ENCODE measurements at places on chromosomes 16 and 17.
A peak's percentile ranks its signal among the peaks of the same experiment; 100 is the strongest.

DNA sequence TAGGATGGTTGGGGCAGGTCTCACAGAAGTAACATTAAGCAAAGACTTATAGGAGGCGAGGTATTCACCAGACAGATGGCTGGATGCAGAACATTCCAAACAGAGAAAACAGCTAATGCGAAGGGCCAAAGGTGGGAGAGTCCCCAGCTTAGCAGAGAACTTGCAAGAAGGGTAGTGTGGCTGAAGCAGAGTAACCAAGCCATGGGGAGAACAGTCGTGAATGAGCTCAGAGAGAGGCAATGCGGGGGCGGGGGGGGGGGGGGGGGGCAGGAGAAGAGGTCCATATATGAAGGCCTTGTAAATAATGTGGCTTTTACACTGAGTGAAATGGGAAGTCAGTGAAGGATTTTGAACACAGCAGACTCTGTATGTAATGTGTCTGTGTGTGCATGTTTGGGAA, 81.3 kb downstream of the SMG6 start:
- DNase-seq: no peak

DNA sequence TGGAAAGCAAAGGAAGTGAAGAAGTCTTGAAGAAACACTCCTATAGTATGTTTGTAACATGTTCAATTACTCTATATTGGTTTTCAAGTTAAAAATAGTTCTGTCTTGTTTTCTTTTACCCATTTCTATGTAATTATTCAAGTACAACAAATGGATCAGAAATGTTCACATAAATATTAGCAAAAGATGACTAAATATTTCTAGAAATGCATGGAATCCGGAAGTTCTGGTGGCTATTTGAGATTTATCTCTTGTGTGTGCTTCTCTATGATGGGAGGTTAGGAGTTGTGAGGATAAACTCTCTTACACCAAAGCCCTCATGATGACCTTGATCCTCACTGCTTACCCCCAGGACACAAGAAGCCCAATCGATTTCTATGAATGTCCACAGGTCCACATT, 237.5 kb downstream of the CDH8 start:
- DNase-seq: no peak

DNA sequence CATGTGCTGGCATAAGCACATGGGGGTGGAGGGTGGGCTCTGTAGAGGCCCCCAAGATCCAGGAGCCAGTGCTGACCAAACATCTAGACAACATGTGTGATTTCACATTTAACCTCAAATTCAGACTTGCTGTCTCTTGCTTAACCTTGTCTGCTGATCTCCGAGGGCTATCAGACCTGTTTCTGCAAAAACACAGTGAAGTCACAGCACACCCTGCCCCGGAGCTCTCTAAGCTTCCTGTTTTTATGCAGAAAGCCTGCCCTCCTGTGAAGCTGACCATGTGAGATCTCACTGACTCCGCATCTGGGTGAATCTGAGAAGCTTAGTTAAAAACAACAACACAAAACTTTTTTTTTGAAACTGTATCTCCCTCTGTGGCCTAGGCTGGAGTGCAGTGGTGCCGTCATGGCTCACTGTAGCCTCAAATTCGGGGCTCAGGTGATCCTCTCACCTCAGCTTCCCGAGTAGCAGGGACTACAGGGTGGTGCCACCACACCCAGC, 6.6 kb upstream of the DPEP2 start:
- no peak for DNase-seq

- no peak for DNase-seq
Observed at GRCh38 chr17:2708585-2709182, 2.9 kb downstream of the CLUH start.

- DNase-seq: no peak
Observed at GRCh38 chr16:85624646-85625045, 11.5 kb downstream of the GSE1 start.

DNA sequence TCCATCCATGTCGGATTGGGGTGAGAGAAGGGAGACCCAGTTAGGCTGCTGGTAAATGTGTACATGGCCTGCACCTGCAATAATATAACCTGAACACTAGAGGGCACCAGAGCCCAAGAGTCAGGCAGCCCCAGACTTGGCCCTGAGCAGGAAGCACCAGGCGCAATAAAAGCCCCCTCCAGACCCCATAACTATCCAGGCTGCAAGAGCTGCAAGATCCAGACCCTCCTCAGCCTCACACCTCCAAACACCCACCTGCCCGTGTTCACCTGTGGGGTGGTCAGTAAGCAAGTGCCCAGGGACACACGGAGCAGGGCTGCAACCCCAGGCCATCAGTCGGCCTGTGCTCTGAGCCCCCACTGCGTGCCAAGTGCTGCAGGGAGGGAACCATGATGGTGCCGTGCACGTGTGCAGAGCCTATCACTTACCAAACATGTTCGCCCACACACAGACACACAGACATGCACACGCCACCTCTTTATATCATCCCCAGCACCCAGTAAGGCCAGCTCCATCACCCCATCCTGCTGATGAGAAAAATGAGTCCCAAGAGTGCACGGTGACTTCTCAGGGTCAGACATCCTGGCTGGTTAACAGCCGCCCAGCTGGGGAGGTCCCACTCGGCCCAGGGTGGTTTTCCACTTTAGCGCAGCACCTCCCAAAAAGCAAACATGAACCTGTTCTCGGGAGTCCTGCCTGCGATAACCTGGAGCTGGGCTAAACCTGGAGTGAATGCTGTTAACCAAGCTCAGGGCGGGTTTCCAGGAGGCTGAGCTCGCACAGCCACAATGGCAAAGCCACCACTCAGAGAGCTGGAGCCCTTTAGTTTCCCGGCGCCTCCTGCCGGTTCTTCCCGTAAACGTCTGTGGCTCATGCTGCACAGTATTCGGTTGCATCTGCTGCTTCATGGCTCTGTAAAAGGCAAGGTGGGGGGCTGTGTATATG, 439.8 kb downstream of the SOX9 start:
- DNase-seq: peak; percentile 68

GRCh38 chr17:32882734-32883133, 5.8 kb upstream of the MYO1D start:
- DNase-seq: peak; percentile 45

- DNase-seq: no peak
Observed at GRCh38 chr16:20857281-20857680, 42.9 kb downstream of the DCUN1D3 start.

- DNase-seq: peak; percentile 51
Observed at GRCh38 chr17:29443041-29443739, 53.0 kb downstream of the TAOK1 start.

- DNase-seq: peak; percentile 36
Observed at GRCh38 chr16:57194512-57194911, 8.4 kb downstream of the RSPRY1 start.

DNA sequence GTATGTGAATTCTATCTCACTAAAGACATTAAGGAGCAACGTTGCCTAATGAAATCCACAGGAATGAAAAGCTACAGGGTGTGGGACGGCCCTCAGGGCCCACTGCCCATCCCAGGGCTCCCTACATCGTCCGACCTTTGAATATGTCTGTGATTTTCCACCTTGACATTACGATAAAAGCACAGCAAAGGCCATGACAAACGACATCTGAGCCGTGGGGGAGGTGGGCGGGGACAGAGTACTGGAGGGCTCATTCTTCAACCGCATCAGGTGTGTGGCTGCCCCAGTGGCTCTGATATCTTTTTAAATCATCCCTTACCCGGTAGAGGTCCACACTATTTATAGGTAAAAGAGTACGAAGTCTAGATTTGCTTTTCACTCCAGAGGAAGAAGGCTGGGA, 35.1 kb downstream of the LMF1 start:
- DNase-seq: no peak

GRCh38 chr17:40358323-40359038, 6.1 kb downstream of the GJD3 start:
- peak; percentile 91 for DNase-seq

DNA sequence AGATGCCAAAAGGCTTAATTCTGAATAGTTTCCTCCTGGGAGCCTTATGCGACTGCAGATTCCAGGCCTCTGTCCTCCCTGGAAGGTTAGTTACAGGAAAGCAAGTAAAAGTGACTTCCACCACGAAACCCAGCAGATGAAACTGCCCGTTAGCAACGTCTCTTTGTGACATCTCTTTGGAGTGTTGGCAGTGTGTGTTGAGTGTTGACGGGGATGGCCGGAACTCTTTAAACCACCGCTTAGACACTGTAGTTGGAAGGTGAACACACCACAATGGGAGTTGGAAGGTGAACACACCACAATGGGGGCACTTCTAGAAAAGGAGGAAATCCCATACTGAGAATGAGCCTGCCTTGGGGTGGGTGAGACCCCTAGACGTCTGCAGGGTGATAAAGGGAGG, 858 bp downstream of the SKAP1 start:
- no peak for DNase-seq

DNA sequence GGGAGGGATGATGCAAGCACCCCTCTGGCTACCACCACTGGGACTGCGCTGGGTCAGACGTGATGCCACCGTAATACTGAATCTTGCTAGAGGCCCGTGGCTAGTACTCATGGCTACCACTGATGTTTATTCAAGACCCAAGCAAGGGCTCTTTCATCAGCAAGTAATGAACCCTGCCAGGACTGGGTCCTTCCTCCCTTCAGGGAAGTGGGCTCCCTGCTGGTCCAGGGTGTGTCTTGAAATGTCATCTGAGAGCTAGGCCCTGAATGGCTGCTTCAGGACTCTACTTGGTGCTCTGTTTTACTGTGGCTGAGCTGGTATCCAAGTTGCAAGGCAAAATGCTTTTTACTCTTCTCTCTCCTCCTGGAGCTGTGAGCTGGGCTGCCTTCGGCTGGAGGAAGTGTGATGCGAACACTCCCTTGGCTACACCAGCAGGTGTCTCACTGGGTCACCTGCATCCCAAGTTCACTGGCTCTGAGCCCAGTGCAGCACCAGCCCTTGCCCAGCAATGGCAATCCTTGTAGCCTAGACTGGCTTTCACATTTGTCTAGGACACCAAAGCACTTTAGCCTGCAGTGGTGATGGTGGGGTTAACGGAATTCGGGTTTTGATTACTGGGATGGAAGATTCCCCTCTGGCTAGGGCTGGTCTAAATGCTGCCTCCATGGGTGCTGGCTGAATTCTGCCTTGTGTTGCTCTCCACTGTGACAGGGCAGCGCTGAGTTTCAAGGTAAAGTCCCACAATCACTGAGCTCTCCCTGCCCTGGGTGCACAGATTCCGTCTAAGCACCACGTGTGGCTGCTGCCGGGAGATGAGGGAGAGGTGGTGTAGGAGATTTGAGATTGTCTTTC, 98.6 kb downstream of the USP22 start:
- no peak for DNase-seq

- DNase-seq: no peak
Observed at GRCh38 chr17:75854881-75855309, 240 bp downstream of the WBP2 start.

DNA sequence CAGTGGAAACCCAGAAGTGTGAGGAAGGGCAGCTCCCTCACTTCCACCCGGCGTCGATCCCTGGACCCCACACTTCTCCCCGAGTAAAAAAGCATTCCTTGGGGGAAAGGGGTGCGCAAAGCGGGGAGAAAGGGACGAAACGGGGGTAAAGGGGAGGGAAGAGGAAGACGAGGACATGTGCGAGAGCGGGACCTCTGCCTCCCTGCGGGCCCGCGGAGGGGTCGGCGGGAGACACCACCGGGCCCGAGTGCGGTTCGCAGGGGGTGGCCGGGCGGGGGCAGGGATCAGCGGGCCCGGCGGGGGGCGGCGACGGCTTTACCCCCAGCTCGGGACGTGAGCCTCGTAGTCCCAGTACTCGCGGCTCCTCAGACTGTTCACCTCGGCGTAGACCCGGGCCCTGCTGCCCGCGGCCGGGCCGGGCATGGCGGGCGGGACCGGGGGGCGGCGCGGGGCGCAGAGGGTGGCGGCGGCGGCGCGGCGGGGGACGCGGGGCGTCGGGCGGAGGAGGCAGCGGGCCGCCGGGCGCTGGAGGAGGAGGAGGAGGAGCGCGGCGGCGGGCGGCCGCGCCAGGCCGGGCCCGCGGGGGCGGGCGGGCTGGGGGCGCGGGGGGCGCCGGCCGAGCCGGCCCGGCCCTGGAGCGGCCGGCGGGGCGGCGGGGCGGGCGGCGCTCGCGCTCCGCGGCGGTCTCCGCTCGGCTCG, 443 bp downstream of the CSNK2A2 start:
- DNase-seq: no peak

DNA sequence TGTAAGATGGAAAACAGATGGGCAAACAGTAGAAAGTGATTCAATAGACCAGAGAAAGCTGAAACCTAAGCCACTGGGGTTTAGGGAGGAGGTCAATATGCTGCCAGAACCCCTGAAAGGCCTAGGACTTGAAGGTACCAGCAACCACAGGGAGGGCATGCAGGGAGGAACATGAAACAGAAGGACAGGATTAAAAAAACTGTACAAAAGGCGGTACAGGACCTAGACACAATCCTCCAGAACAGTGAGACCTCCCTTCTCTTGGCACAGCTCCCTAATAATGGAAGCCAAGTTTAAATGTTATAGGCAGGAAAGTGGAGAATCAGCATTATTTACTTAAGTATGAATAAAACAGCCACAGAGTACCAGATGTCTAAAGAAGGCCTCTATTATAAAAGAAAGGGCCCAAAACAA, 105.5 kb downstream of the SPAG9 start:
- DNase-seq: no peak

- DNase-seq: no peak
Observed at GRCh38 chr16:25721439-25721838, 29.7 kb downstream of the HS3ST4 start.

GRCh38 chr16:11395008-11395948, 50.0 kb downstream of the RMI2 start:
- DNase-seq: no peak

DNA sequence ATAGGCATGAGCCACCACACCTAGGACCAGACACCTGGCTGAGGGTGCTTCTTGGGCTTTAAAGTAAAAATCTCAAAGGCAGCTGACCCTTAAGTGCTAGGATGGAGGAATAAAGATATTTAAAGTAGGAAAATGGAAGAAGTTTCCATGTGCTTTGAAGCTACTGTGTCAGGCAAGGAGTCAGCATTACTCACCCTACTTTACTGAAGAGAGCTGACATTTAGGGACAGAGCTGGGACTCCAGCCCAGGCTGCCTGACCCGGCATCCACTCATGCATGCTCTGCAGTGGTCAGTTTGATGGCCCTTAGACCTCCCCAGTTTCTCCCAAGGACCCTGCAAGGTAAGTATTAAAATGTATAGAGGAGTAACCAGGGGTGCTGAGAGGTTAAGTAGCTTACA, 124.7 kb upstream of the PLCG2 start:
- no peak for DNase-seq

GRCh38 chr17:81924557-81925532, 2.7 kb downstream of the MAFG start:
- no peak for DNase-seq

- DNase-seq: no peak
Observed at GRCh38 chr17:2062571-2063183, 7.8 kb downstream of the HIC1 start.

All from COLO829 (cell line).